Kasumi-1 (cell line): ENCODE measurements at places on chromosomes 13 and 19.

DNA sequence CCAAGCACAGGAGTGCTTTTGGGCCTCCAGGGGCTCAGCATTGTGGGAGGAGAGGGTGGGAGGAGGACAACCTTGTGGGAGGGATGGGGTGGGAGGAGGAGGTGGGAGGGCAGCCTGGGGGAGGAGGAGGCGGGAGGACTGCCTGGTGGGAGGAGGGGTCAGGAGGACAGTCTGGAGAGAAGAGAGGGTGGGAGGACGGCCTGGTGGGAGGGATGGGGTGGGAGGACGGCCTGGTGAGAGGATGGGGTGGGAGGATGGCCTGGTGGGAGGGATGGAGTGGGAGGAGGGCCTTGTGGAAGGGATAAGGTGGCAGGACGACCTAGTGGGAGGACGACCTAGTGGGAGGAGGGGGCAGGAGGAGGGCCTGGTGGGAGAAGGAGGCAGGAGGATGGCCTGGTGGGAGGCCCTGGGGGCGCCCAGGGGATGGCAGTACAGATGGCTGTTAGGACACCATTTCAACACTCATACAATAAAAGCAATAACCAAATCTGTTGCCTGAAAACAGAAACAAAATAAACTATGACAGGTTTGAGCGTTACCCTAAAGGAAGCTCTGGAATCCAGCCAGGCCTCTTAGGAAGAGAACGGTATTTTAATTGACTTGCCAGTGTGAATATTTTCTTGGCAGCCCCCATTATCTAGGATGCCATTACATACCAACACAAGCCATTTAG, 63.7 kb downstream of the CRYL1 start:
- no peak for DNase-seq

DNA sequence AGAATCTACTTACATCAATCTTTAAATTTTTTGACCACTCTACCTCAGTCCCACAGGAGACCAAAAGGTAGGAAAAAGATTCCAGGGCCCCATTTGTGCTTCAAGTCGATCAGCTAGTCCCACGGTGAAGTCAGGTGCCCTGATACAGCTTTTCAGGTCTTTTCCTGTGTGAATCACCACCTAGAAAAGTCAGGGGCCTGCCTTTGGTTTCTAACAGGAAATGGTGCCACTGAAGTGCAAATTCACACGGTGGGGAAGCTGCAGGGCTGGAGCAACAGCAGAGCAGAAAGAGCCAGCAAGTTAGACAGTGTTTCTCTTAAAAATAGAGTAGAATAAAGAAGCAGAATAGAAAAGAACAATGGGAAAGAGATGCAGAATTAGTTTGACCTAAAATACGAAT, 107.5 kb downstream of the KLF12 start:
- peak; percentile 24 for DNase-seq

DNA sequence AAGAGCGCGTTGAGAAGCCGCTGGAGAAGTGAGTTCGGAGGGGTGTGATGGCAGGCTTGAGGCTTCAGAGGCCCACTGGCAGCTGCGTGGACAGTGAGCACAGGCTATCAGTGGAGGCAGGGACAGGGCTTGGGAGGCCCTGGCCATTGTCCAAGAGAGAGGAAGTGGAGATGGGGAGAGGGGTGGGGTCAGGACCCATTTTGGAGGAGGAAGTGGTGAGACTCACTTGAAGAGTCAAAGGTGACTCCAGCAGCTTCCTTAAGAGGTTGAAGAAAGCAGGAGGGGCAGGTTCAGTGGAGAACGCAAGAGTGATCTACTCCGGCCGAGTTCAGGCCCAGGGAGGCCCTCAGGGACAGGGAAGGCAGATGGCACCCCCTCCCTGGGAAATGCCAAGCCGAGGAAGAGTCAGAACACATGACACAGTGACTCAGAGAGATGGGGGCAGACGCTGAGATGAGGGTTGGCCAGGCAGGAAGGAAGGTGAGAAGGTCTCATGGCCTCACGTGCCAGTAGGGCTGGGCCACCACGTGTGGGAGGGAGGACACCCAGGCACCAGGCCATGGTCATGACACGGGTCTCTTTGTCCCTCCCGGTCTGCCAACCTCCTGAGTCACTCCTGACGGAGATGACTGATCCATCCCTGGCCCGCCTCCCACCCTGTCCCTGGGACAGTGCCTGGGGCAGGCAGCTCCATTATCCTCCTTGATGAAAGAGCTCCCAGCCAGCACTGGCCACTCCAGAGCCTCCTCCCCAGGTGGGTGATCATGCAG, 10.1 kb upstream of the CD22 start:
- no peak for DNase-seq

DNA sequence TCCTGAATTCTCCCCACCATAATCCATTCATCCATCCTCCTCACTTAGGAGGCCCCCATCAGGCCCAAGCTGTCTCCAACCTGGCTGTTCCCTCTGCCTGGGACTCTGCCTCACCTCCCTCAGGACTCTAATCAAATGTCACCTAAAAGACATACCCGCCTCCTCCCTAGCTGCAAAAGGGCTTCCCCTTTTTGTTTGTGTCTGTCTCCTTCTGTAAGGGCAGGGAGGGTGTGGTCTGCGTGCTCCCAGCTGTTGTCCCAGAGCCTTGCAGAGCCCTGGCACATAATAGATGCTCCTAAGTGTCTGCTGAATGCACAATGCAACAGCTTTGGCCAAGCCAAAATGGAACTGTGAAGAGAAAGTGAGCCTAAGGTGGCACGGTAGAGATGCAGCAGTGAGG, 4.4 kb downstream of the TRIR start:
- peak; percentile 49 for DNase-seq

GRCh38 chr13:74064805-74065312, 69.3 kb downstream of the KLF12 start:
- DNase-seq: no peak

DNA sequence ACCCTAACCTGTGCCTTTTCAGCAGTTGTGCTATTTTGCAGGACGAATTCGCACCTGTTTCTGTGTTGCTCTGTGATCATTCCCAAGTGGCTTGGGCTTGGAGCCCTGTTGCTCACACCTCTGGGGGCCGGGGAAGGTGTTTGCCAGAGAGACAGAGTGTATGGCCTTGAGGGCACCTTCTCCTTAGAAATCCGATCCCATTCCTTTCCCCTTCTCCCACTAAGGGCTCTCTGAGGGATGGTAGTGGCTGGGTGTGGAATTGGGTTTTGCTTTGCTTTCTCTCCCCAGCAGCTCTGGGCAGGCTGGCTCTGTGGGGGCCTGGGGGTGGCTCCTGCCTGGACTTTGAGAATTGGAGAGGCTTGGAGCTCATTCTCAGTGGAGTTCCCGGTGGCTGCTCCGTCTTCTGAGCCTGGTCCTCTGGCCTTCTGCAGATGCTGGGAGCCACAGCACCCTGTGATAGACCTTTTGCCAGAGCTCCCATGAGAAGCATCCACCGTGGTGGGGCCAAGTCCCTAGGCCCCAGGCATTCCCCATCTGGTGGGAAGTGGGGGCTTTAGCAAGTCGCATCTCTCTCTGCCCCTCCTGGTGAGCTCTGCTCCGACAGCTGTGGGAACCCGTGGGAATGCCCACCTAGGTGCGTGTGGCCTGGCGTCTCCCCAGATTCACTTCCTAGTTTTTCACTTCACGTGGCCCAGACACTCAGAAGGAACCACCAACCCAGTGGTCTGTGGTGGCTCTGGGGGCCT, 26.1 kb downstream of the ATP11A start:
- DNase-seq: no peak
